ENCODE measurements at places on chromosomes 7 and 10.
A peak's percentile ranks its signal among the peaks of the same experiment; 100 is the strongest.

GRCh38 chr10:18214691-18215563, 74.7 kb downstream of the CACNB2 start:
- peak; percentile 36 for DNase-seq

DNA sequence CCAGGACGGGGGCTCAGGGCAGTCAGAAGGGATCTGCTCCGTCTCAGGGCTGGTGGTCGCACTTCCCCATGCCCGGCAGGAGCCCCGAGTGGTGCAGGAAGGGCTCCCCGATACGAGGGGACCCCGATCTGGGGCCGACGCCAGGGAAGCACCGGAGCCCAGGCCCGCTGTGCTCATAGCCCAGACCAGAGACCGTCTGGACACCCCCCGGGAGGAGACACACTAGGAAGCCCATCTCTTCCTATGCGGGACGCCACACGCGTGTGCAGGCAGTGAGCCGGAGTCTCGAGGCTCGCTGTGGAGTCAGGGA, 39.7 kb upstream of the PDGFA start:
- no peak for DNase-seq

- no peak for DNase-seq
Observed at GRCh38 chr7:73894733-73895551, 34.0 kb downstream of the TMEM270 start.

DNA sequence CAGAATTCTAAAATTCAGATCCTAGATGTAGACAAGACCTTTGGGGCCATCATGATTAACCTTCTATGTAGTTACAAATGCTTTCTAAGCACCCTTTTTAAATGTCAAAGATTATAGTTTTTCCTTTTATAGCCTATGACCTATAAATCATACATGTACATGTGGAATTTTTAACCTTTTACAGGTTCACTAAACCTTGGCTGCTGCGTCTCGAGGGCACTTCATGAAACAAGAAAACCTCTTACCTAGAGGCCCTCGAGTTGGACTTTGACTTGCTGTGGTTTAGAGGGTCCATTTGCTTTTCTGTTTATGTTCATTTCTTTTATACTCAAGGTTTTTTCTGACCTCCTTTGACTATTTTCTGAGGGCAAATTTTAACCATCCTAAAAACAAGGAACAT, 302.2 kb downstream of the CSTF2T start:
- no peak for DNase-seq

- DNase-seq: no peak
Observed at GRCh38 chr10:76010703-76011102, 579.3 kb downstream of the LRMDA start.

- no peak for DNase-seq
Observed at GRCh38 chr7:30869794-30870611, 41.6 kb upstream of the AQP1 start.

Data from activated CD4-positive, alpha-beta T cell treated with anti-CD3 and anti-CD28 coated beads for 48 hours (primary cell).